ENCODE measurements at places on chromosomes 13 and 19.

- no peak for DNase-seq
Measured at GRCh38 chr19:42965176-42965575, 28.2 kb upstream of the PSG7 start.

GRCh38 chr19:49594993-49595818, 4.2 kb downstream of the PRR12 start:
- DNase-seq: no peak

DNA sequence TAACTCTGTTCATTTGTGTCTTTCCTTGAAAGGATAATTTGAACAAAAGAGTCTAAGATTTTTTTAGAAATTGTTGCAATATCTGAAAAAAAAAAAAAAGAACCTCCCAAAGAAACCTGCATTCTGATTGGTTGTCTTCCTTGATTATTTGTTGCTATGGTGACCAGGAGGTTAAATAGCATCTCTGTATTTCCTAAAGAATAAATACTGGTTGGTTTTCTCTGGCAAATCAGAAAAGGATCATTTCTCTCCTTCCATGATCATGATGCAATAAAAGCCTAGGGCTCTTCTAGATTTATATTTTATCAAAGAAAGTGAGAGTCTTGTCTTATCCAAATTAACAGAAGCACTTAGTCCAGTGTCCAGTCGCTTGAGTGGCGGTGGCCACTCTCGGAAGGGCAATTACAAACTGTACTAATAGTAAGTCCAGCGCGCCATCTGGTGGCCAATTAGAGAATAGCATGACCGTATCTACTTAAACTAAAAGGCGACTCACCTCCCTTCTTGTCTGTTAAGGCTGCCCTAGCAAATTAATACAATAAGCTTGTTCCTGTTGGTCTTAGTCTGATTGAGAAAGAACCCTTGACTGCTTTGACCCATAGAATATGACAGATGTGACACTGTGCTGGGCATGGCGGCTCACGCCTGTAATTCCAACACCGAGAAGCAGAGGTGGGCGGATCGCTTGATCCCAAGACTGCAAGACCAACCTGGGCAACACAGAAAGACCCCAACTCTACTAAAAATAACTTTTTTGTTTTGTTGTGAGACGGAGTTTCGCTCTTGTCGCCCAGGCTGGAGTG, 47.0 kb upstream of the PNMA8B start:
- DNase-seq: peak; percentile 68

DNA sequence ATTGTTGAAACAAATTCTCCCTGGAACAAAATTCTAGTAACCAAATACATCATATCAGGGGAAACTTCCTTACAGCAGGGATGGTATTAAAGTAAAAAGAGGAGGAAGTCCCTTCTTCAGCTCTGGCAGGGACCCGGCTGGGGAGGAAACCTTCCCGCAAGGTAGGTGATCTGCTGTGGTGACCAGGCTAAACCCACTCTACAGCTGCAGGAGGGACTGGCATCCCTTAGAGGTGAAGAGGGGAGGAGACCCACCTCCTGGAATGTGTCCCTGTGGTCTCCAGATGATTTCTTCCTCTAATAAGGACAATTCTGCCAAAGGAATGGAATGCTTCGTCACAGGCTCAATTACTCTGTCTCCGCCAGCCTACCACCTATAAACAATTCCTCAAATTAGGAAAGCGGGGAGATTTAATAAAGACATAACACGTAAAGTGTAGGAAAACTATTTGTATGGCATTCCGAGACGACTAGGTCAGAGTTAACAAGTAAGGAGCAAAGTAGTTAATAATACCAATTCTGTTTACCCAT, 637 bp upstream of the PDS5B start:
- DNase-seq: no peak

DNA sequence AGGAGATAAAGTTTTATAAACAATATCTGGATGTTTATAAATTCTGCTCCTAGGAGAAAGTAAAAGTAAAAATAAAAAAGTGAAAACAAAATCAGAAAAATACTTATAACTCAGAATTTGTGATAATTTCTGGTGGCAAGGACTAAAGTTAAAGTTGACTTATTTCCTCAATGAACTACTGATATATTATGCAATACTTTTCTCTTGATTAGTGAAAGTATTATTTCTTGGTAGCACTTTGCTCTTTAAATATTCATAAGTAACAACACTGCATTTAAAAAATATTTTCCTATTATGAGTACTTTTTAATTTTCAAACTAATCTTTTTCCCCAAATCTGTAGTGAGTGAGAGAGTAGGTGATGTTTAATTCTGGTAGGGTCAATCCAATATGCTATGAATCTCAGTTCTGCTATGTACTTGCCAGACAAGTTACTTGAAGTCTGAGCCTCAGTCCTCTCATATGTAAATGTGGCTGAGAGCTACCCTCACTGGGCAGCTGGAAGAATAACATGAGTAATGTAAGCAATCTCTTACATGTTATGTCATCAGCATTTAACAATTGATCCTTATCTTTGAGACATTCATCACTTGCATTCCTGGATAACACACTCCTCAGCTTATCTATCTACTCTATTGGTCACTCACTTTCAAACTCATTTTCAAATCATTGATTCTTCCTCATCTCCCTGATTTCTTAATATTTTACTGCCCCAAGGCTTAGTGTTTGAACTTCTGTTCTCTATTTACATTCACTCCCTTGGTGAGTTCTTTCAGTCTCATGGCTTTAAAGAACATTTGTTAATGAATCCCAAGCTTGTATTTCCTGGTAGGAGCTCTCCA, 239.0 kb downstream of the RGCC start:
- no peak for DNase-seq

GRCh38 chr19:32581705-32582179, 752 bp downstream of the PDCD5 start:
- DNase-seq: no peak

DNA sequence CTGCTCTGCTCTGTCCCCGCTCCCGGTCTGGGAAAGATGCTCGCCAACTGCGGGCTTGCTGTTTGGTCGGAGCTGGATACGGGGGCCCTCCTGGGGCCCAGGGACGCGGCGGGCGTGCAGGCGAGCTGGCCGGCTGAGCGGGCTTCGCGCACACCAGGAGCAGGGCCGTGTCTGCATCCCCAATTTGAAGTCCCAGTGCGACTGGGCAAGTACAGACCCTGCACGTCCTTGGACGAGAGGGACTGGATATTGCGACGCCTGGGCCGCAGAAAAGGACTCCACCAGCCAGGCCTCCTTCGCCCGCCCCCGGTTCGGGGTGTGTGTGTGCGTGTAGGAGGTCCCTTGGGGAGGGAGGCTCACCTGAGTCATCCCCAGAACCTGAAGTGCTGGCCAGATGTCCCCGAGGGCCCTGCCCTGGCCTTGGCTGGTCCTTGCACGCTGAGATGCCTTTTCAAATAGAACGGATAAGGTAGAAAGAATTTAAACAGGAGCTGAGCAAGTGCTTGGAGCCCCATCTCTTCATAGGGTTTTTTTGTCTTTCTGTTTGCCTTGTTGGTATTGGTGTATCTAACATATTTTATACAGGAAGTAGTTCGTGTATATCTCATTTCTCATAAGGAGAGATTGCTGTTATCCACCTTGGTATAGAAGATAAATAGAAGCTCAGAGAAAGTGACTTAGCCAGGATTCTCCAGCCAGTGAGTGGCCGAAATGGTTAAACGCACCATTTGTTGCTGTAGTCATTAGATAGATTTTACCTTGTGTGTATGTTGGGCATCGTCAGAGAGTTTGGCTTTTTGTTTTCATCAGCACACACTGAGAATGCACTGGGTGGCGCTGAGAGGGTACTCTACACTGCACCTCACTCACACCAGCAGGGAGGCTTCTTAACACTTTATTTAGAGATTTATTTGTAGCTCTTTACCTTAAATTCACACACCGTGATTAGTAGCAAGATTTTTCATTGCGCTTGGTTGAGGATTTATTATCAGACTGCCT, 1.1 kb downstream of the NAXD start:
- peak; percentile 20 for DNase-seq

- no peak for DNase-seq
Measured at GRCh38 chr19:4378886-4379285, 21.5 kb downstream of the SH3GL1 start.

GRCh38 chr13:109778102-109778542, 8.3 kb downstream of the IRS2 start:
- DNase-seq: no peak

GRCh38 chr13:37392389-37392788, 206.2 kb downstream of the POSTN start:
- DNase-seq: no peak

DNA sequence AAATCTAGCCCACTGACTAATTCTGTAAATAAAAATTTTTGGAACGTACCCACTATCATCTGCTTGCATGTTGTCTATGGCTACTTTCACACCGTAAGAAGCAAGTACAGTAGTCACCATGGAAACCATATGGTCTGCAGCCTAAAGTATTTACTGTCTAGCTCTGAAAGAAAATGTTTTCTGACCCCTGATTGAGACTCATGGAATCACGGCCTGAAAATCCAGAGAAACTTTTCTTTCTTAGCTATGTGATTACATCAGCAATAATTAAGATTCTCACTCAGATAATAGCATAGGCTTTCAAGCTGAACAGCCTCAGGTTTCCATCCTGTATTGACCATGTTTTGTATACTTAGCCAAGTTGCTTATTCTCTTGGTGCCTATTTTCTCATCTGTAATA, 264.6 kb downstream of the NHLRC3 start:
- no peak for DNase-seq

GRCh38 chr13:51396352-51396751, 56.5 kb downstream of the INTS6 start:
- DNase-seq: no peak

GRCh38 chr19:7515645-7516151, at the start of gene ZNF358:
Gene ZNF358, plus strand, starts transcription at chr19:7516103. Its CDS starts 3,140 bp downstream, at chr19:7519243.
- peak; percentile 27 for DNase-seq

GRCh38 chr19:41437944-41438574, 1.7 kb downstream of the DMAC2 start:
- no peak for DNase-seq

GRCh38 chr13:98598043-98598442, 21.1 kb upstream of the STK24 start:
- DNase-seq: no peak

DNA sequence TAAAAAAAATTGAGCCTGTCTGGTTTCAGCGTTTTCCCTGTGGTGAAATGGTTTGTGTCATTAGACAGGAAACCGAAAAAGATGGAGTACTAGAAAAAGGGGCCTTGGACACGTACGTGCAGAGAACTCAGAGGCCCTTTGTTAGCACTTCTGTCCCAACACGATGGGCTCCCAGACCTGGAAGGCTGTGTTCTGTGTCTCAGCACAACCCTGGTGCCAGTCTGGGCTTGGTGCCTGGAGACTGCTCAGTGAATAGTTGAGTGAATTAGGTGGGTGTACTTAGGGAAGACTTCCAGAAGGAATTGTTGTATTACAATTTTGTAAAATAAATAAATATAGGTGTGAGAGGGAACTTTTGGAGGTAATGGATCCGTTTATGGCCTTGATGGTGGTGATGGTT, 8.7 kb downstream of the ZNF71 start:
- DNase-seq: no peak

All from stimulated activated CD8-positive, alpha-beta memory T cell treated with anti-CD3 and anti-CD28 coated beads, Interleukin-7, amount 100 ng/mL, for 48 hours (primary cell).